Sigmoid colon (tissue), 7 donors: ENCODE measurements at places on chromosomes 1 and 21. TPM values are rescaled to one million over a fixed set of nuclear protein-coding genes. Genes with fewer than 3 reads are reported as not detected.

IFI44 gene
- polyA plus RNA-seq, result 29.5 TPM

AGO3 gene
- 0.60 TPM for polyA plus RNA-seq

CDC7 gene
- 1.4 TPM for polyA plus RNA-seq

C1QB gene
- 145 TPM for polyA plus RNA-seq

C1orf21 gene
- 90.6 TPM for polyA plus RNA-seq

FAM43B gene
- 0.29 TPM for polyA plus RNA-seq

OPRD1 gene
- under 0.01 TPM for polyA plus RNA-seq

ARTN gene
- 8.1 TPM for polyA plus RNA-seq

CASQ1 gene
- 0.60 TPM for polyA plus RNA-seq

SEC22B gene
- polyA plus RNA-seq, result 16.2 TPM

GJA9 gene
- polyA plus RNA-seq, result 0.50 TPM

KRTAP13-2 gene
- polyA plus RNA-seq, result 2.4 TPM

GJB3 gene
- 1.2 TPM for polyA plus RNA-seq

FGR gene
- 14.4 TPM for polyA plus RNA-seq

ETNK2 gene
- polyA plus RNA-seq, result 6.6 TPM

SPRR1B gene
- not detected for polyA plus RNA-seq

ILF2 gene
- 166 TPM for polyA plus RNA-seq

NUF2 gene
- 4.6 TPM for polyA plus RNA-seq

ACTA1 gene
- 36.0 TPM for polyA plus RNA-seq

AGL gene
- 6.5 TPM for polyA plus RNA-seq

PEAR1 gene
- 3.8 TPM for polyA plus RNA-seq

OLIG1 gene
- not detected for polyA plus RNA-seq

CELA2A gene
- not detected for polyA plus RNA-seq

ACKR1 gene
- 38.8 TPM for polyA plus RNA-seq

PEX19 gene
- 42.0 TPM for polyA plus RNA-seq

FAM89A gene
- 3.6 TPM for polyA plus RNA-seq

TINAGL1 gene
- polyA plus RNA-seq, result 87.9 TPM

HJV gene
- not detected for polyA plus RNA-seq

CEPT1 gene
- polyA plus RNA-seq, result 7.2 TPM

OR2T11 gene
- not detected for polyA plus RNA-seq

PDXK gene
- polyA plus RNA-seq, result 51.3 TPM

CHODL gene
- polyA plus RNA-seq, result 0.82 TPM

MYBPH gene
- not detected for polyA plus RNA-seq

IRF2BP2 gene
- 39.1 TPM for polyA plus RNA-seq

TLCD4 gene
- polyA plus RNA-seq, result 13.6 TPM

LCE2A gene
- polyA plus RNA-seq, result not detected

RGS8 gene
- 0.04 TPM for polyA plus RNA-seq

SPATA45 gene
- not detected for polyA plus RNA-seq

TNFRSF8 gene
- polyA plus RNA-seq, result 1.8 TPM

MPZ gene
- 1.2 TPM for polyA plus RNA-seq

GBP7 gene
- not detected for polyA plus RNA-seq
